HEK293T (cell line): ENCODE measurements at places on chromosomes 7 and 10.

GRCh38 chr7:55887821-55888247 lies 578 bp downstream of the ZNF713 start:
- DNase-seq = peak; percentile 24

GRCh38 chr10:32332299-32332750 lies 14.6 kb downstream of the EPC1 start:
- no peak for DNase-seq

- DNase-seq = no peak
These were observed 417.9 kb downstream of the RPS24 start for GRCh38 chr10:78451592-78451991.

DNA sequence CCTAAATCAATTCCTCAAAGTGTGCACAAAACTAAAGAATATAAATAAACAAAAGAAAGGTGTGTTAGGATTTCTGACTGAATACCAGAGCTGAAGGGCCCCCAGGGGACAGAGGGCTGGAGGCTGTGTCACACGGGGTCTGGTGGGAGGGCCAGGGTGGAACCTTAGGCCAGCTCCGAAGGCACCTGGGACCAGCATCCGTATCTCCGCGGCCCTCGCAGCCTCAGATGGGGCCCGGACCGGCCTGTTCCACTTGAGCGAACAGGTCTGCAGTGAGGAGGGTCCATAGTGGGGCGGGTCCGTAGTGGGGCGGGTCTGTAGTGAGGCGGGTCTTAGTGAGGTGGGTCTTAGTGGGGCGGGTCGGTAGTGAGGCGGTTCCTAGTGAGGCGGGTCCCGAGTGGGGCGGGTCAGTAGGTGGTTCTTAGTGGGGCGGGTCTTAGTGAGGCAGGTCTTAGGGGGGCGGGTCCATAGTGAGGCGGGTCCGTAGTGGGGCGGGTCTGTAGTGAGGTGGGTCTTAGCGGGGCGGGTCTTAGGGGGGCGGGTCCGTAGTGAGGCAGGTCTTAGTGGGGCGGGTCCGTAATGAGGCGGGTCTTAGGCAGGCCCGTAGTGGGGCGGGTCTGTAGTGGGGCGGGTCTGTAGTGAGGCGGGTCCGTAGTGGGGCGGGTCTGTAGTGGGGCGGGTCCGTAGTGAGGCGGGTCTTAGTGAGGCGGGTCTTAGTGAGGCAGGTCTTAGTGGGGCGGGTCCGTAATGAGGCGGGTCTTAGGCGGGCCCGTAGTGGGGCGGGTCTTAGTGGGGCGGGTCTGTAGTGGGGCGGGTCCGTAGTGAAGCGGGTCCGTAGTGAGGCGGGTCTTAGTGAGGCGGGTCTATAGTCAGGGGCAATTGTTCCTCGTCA lies 15.1 kb downstream of the GPR146 start:
- peak; percentile 74 for DNase-seq

DNA sequence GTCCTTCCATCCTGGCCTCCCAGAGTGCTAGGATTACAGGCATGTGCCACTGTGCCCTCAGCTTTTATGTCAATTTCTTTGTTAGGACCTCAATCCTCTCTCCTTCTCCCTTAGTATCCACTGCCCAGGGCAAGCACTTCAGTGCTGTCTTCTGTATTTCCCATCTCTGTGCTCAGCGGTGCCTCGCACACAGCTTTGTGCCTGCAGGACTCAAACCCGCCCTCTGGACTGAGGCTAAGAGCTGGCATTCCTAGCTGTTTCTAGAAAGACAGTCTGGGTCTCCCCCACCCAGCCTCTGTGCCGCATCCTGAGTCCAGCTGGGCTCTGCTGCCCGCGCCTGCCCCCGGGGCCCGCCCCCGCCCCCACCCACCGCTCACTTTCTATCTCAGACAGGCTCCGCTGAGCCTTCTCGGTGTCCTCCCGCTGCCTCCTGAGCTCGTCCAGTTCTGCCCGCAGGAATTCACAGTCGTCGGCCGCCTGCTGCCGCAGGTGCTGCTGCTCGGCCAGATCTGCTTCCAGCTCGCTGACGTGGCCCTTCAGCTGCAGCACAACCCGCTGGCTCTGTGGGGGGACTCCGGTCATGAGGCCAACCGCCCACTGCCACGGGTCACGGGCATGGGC lies 67.3 kb downstream of the SPDYE5 start:
- no peak for DNase-seq

DNA sequence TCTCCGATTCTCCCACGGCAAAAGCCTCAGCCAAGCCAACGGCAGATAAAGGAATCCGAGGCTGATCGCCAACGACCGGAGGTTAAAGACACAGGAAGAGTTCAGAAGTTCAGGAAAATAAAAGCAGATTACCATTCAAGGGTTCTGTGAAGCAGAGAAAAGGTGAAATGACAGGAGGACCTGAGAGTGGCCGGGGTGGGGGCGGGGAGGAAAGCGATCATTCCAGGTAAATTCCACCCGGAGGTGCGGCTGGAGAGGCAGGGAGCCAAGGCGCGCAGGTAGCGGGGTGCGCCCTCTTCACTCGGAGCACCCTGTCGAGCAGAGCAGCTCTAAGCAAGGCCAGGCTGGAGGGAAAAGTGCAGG lies 35.3 kb upstream of the SEPHS1 start:
- no peak for DNase-seq

DNA sequence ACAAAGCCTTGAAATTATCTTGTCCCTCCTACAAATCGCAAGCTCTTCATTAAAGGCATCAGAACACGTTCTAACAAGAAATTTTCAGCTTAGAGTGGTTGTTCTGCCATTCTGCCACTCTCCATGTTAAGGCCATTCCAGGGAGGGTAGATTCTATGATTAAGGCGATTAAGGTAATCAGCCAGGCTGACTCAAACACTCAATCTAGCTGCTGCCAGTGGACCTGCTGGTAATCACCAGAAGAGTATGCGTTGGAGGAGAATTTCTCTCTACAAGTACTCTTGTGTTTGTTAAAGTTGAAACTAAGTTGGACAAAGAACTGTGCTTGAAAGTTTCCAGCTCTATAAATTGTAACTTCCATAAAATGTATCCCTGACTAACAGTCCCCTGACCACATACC lies 149.2 kb upstream of the COL1A2 start:
- DNase-seq = no peak

DNA sequence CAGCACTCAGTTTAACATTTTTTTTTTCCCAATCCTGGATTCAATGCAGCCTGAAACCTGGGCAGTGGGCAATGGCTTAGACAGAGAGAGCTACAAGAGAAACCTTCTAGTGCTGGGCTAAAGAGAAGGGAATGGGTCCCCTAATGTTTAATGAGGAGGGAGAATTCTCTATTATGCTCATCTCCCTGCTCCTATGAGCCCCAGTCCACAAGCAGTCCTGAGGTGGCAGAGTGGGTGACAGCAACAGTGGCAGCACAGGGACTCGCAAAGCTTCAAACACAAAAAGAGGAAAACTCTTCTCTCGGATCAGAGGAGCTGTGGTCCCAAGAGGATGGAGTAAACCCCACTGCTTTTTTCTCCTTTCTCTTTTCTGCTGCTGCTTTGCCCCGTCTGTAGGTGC lies 36.5 kb downstream of the COBL start:
- DNase-seq = no peak

- DNase-seq = no peak
These were observed 7.7 kb downstream of the GUSB start for GRCh38 chr7:65974191-65974801.

GRCh38 chr10:96832721-96833219 lies 672 bp downstream of the LCOR start:
- DNase-seq = peak; percentile 82

DNA sequence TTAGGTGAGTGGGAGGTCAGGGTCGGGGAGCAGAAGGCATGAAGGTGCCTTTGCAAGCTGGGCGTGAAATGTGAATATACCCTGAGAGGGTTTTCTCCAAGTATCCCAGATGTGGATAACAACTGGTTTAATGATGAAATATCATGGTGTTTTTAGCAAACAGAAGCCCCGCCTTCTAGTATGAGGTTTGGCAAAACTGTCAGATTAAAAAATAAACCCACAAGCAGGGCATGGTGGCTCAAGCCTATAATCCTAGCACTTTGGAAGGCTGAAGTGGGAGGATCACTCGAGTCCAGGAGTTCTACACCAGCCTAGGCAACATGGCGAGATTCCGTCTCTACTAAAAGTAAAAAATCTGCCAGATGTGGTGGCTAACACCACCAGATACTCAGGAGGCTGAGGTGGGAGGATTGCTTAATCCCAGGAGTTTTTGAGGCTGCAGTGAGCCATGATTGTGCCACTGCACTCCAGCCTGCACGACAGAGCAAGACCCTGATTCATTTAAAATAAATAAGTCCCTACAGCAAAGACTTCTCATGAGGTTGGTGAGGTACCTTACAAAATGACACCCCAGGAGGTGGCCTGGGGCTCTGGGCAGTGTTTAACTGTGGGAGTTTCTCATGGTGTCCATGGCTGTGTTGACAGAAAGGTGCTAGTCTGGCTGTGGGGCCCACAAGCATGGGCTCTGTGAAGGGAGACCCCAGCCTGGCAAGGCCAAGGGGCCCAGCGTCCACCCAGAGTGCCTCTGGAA lies 6.7 kb upstream of the PWWP2B start:
- no peak for DNase-seq

DNA sequence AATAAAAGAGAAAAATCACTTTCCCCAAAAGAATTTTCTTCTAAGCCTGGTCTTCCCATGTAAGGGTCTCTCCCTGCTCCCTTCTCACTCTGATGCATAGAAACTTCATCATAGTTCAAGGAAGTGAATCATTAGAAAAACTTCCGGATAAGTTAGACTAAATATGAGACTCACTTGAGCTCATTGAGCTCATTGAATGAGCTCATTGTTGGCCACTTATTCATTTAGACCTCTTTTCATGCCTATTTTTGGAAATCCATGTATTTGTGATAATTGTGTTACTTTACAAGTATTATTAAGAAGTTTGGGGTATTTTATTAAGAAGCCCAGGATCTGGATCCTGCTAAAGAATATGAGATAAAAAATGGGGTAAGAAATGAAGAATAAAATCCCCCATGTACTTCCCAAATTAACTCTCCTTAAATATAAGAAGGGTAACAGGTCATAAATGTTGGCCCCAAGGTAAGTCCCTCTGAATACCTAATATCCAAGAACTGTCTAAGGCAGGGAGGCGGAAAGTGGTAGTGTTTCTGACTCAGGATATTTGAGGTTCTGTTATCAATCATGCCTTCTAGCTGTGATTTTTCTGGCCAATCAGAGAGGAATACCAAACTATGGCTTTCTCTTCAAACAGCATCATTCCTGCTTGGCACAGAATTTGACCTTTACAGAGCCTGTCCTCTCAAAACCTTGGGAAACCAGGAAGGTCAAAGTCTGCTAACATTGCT lies 236.5 kb upstream of the PTN start:
- DNase-seq = no peak

GRCh38 chr10:71079761-71080380 lies 132.5 kb upstream of the UNC5B start:
- DNase-seq = no peak

GRCh38 chr7:21886396-21886795 lies 59.3 kb downstream of the CDCA7L start:
- no peak for DNase-seq

DNA sequence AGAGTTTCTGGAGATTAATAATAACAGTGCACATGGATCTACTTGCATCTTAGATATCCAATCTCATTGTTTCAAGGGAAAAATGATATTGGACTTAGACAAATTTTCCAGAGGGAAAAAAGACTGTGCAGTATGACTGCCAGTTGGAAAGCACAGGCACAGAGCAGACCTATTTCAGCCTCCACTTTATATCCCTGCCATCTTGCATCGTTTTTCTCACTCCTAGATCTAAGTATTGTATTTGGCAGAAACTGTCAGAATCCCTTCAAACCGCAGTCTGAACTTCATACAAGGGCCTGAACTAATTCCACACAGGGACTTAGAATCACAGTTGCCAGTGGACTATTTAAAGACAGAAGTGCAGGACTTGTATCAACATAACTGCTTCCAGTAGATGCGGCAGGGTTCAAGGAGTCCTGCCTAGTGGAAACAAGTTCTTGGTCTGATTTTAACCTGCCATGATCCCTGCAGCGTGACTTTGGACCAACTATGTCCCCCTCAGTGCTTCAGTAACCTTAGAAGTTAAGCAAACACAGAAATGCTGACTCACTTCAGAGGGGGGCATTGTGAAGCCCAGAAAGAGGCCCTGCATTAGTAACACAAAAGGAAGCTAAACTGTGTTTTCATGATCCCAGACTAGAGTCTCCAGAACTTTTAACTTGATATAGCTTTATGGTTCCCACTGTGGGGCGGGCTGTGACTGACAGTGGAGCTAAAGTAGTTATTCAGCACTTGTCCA lies 95.7 kb upstream of the PALS2 start:
- DNase-seq = peak; percentile 42

- DNase-seq = peak; percentile 90
These were observed 11.3 kb upstream of the INMT start for GRCh38 chr7:30740417-30741181.

DNA sequence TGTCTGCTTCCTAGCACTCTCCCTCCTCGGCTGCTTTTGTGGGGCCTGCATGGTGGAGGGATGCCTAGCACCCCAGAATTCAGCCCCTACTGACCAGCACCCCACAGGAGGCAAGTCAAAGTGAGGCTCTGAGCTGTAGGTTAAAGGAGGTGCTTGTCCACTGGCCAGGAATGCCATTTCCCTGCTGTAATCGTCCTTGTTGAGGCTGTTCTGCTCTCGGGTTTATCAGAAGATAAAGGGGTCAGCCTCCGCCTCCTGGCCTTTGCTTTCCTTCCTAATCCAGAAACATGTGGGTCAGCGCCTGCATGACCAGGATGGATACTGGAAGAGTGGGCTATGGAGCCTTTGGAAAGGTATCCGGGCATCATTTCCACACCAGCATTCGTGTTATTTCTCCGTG lies 98.9 kb downstream of the MKI67 start:
- DNase-seq = no peak

DNA sequence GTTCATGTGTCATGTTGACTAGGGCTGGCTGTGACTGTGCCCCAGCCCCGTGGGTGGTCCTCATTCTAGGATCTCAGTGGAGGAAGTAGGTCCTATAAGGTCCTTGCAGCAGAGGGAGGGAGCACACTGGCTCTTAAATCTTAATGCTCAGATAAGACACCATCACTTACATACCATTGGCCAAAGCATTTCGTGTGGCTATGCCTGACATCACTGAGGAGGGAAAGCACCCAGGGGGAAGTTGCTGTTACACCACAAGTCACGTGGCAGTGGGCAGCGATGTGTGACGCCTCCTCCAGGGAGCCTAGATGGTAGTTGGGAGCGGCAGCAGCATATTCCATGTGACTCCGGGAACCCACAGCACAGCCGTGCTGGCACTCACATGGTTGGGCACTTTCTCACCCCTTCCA lies 224.7 kb upstream of the SH2B2 start:
- no peak for DNase-seq

DNA sequence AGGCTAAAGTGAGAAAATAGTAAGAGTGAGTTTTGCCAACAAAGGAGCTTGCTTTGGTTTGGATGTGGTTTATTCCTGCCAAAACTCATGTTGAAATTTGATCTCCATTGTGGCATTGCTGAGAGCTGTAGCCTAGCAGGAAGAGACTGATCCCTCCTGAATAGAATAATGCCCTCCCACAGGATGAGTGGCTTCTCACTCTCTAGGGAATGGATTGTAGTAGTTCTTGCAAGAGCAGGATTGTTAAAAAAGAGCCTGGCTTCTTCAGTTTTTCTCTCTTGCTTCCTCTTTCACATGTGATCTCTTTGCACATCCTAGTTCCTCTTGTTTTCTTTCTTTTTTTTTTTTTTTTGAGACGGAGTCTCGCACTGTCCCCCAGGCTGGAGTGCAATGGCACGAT lies 34.4 kb downstream of the ASAH2 start:
- DNase-seq = no peak

GRCh38 chr7:111642373-111642772 lies 80.1 kb upstream of the IMMP2L start:
- no peak for DNase-seq

GRCh38 chr10:62512732-62513475 lies 138.7 kb downstream of the ZNF365 start:
- DNase-seq = no peak

- no peak for DNase-seq
These were observed 1.6 kb downstream of the CAPZA2 start for GRCh38 chr7:116863936-116864500.

- DNase-seq = no peak
These were observed 137.4 kb upstream of the PTN start for GRCh38 chr7:137480824-137481365.
